AG04449 (cell line): ENCODE measurements at places on chromosomes 11 and 22.

- DNase-seq = no peak
These were observed 44.4 kb downstream of the CHRDL2 start for GRCh38 chr11:74686792-74687191.

GRCh38 chr11:6557761-6558674 is 45.4 kb downstream of the RRP8 start:
- DNase-seq = no peak

DNA sequence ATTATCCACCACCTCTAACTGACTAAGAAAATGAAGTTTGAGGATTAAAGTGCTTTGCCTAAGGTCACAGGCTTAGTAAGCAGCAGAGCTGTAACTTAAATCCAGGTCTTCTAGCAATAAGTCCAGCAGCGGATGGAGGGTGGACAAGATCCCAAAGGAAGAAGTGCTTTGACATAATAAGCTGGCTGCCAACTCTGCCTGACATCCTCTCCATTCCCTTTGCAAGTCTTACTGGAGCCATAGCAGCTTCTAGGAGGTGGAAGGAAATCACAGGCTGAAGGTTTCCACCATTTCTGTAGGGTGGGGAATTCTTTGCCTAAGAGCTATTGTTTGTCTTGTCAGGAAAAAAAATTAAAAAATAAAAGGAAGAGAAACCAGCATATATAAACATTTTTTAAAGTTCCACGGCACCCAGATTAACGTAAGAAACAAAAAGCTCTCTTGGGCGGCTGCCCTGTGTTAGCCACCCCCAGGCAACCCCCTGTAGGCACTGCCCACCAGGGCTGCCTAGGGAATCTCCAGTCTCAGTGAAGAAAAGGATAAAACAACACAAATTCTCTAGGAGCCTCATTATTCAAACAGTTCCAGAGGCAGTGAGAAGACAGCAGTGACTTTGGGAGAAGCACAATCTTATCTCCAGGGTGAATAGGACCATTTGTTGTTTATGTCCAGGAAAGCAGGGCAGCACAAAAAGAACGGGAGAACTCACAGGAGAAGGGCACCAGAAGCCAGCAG is 380.8 kb upstream of the CADM1 start:
- DNase-seq = no peak

- DNase-seq = no peak
These were observed 14.9 kb downstream of the DNAJB13 start for GRCh38 chr11:73965764-73966121.

DNA sequence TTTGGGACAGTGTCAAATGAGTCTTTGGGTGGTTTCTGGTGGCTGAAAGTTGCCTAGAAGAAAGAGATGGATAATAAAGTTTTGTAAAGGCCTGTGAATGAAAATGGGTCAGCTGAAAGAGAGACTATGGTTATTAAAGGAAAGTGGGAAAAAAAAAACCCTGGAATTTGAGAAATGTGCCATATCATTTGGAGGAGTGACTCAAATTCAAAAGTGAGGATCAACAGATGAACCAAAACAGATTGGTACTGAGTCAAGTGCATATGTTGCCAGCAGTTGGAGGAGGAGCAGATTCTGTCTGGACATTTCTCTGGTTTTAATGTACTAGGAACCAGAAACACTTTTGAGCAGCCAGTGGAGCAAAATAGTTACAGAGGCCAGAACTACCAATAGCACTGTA is 339.8 kb downstream of the KCNA4 start:
- no peak for DNase-seq

DNA sequence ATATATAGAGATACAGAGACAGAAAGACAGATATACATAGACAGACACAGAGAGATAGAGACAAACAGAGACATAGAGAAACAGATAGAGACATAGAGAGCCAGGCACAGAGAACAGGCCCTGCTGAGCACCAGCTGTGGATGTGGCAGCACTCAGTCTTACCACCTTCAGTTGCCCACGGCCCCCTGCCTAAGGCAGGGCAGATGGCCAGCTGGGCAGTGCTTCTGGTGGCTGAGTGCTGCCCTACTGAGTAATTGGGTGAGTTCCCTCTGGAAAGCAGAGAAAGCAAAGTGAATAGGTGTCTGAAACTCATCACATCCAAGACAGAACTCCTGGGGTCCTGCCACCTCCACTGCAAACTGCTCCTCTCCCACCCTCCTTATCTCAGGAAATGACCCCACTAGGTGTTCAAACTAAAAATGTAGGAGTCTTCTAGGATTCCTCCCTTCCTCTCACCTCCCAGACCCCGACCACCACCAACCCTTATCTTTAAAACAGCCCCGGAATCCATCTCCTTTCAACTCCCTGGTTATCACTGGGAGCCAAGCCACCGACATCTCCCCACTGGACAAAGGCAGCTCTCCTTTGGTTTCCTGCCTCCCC is 27.2 kb downstream of the SYN3 start:
- no peak for DNase-seq

DNA sequence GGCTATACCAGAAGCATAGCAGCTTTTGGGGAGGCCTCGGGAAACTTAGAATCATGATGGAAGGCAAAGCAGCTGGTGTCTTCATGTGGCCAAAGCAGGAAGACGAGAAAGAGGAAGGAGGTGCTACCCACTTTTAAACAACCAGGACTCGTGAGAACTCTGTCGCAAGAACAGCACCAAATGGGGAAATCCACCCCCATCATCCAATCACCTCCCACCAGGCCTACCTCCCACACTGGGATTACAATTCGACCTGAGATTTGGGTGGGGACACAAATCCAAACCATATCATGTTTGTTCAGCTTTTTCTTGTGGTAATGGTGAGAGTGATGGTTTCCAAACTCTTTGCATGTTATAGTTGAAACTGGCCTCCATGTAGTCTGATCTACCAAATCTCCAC is 32.5 kb upstream of the OR10D3 start:
- no peak for DNase-seq

DNA sequence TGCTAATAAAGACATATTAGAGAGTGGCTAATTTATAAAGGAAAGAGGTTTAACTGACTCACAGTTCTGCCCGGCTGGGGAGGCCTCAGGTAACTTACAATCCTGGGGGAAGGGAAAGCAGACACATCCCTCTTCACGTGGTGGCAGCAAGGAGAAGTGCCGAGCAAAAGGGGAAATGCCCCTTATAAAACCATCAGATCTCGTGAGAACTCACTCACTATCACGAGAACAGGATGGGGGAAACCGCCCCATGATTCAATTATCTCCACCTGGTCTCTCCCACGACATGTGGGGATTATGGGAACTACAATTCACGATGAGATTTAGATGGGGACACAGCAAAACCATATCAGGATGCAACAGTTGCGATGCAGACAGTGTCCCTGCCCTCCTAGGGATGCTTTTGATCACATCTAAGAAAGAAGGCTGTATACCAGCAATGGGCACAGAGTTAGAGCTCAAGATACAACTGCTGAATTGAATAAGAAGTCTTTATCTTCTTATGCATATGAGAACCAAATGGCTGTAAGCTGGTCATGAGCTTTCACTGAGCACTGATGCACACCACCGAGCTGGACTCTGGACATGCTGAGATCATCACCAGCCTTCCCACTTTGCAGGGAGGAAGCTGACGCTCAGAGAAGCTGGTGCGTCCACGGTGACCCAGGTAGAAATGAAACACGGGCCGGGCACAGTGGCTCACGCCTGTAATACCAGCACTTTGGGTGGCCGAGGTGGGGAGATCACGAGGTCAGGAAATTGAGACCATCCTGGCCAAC is 255.2 kb downstream of the MN1 start:
- no peak for DNase-seq

DNA sequence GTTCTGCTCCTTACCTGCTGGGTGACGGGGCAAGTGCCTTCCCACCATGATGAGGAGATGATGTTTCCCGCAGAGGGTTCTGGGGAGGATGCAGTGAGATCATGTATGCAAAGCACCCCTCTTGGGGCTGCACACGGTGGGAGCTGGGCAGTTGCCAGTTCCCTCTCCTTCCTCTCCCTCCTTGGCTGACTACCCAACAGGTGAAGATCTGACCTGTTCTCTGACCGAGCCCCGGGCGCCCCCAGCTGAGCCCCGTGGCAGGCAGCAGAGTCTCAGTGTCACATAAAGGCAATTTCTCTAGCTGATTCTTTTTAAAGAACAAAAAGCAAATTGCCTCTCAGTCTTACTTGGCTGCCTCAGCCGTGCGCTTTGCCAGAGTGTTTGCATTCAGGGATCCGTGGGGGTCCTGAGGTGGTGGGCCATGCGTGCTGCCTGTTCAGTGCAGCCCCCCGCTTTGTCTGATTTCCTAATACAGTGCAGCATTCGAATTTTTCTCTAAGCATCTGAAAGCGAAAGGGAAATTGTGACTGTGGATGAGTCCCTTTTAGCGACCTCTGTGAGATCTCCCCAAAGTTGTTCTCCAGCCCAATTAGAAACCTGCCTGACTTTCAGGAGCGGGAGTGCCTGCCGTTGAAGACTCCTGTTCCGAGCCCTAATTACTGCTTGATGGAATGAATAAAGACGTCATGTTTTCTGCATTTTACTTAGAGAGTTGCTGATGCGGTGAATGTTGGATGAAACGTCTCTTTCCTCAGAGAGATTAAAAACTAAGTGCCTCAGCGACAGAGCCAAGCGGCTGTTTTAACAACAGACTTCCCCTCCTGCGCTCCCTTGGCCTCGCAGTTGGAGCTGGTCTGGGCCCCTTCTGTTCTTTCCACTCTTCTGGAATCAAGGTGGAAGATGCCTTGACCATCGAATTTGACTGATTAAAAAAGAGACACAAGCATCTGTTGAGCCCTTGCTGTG is 86.0 kb downstream of the GRIK4 start:
- no peak for DNase-seq

DNA sequence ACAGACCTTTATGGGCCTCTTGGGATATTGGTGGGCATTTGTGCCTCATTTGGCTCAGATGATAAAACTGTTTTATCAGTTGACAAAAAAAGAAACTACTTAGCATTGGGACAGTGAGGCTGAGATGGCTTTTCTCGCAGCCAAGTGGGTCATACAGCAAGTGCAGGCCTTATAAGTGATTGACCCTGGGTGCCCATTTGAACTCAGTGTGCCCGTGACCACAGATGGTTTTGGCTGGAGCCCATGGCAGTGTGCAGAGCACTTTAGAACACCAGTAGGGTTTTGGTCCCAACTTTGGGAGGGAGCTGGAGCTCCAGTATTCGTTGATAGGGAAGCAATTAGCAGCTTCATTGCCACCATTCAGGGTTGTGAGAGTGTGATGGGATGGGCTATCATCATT is 404.5 kb upstream of the LARGE1 start:
- no peak for DNase-seq

- no peak for DNase-seq
These were observed 135.6 kb downstream of the SBF2 start for GRCh38 chr11:10158461-10158860.

DNA sequence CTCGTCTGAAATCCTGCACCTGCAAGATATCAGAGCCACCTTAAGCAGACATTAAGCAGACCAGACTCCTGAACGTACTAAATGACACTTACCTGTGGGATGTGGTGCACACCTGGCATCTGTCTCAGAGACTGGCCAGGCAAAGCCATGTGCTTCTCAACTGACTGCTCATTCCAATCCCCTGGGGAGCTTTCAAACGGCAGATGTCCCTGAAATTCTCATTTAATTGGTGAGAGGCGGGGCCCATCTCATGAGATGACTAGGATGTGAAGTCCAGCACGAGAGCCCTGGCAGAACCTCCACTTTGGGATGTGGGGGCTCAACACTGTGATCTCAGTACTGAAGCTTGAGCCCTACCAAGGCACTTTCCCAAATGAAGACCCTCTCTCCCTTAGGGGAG is 84.9 kb upstream of the HMGXB4 start:
- DNase-seq = no peak

GRCh38 chr11:43589601-43590250 is 90.8 kb upstream of the HSD17B12 start:
- DNase-seq = no peak

DNA sequence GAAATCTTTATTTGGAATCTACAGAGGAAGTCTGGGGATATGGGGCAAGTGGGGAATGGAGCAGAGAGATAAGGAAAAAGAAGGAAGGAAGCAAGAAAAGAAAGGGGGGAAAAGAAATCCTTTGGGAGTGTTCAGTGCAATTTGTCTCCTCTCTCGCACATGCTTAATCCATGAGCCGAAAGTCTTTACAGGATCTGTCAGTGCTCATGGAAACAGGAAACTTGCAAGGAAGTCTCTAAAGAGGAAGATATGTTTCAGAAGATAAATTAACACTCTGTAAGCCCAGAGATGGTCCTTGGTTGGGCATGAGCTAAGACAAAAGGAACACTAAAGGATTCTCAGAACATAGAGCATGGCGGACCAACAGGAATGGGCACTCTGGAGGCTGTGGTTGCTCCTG is 47.9 kb upstream of the FLI1 start:
- DNase-seq = no peak

- DNase-seq = no peak
These were observed 19.5 kb upstream of the SORL1-AS1 start for GRCh38 chr11:121472312-121472711.

GRCh38 chr22:44354288-44354687 is 41.5 kb upstream of the SHISAL1 start:
- DNase-seq = no peak

DNA sequence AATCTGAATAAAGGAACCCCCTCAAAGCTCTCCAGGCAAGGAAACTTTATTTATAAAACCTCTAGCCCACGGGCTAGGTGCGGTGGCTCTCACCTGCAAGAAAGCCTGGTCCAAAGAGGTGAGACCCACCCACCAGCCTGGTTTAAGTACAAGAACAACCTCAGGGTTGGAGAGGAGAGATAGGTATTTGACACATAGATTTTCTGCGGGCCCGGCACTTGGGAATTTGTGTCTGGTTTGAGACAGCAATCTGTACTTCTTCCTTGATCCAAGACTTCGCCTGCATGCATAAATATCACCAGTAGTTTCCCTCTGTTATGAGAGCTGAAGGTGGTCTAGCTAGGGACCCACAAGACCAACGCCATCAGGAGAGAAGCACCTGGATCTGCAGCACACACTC is 73.2 kb upstream of the CAPRIN1 start:
- no peak for DNase-seq

GRCh38 chr22:23750367-23750713 is 572 bp downstream of the ZNF70 start:
- no peak for DNase-seq

GRCh38 chr11:9332655-9333054 is 18.3 kb upstream of the TMEM41B start:
- no peak for DNase-seq

- DNase-seq = no peak
These were observed 44.8 kb upstream of the CADM1 start for GRCh38 chr11:115548878-115549528.

DNA sequence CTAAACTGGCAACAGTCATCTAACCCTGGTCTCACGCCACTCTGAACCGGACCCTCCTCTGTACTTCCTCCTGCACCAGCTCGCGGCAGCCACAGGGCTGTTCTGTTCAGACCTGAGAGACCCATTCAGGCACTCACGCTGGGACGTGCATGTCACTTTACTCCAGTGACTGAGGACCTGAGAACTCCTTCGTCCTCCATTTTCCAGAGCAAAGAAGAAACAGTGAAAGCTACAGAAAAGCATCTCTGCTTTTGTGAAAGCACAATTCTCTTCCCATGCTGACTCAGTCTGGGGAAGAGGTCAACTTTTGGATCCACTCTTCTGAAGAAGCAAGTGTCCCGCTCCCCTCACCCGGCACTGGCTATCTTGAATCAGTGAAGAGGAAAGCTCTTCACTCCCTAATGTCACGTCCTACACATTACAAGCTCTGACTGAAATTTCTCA is 24.5 kb downstream of the PISD start:
- no peak for DNase-seq
